ENCODE measurements at places on chromosomes 4 and X. TPM values are rescaled to one million over a fixed set of nuclear protein-coding genes. Genes with fewer than 3 reads are reported as not detected.

The FGB gene
- not detected for total RNA-seq

The SSX4B gene
- total RNA-seq = not detected

The CT45A6 gene
- not detected for total RNA-seq

The ZCCHC18 gene
- total RNA-seq = not detected

The TGIF2LX gene
- not detected for total RNA-seq

The HPGDS gene
- total RNA-seq = not detected

All from hair follicular keratinocyte (primary cell).